ENCODE measurements at places on chromosomes 7 and 10. TPM values are rescaled to one million over a fixed set of nuclear protein-coding genes. Genes with fewer than 3 reads are reported as not detected.

Gene COBL
- total RNA-seq = not detected

Gene AKR1C4
- total RNA-seq = not detected

Gene SPDYE5
- total RNA-seq = not detected

Gene SORCS1
- not detected for total RNA-seq

Gene WEE2
- not detected for total RNA-seq

Gene CREB3L2
- total RNA-seq = 12.8 TPM

Gene FEZF1
- not detected for total RNA-seq

Gene SPOCK2
- 566 TPM for total RNA-seq

Gene TAS2R41
- total RNA-seq = 0.55 TPM

Gene TFEC
- total RNA-seq = 0.96 TPM

Gene TMEM130
- not detected for total RNA-seq

Gene THSD7A
- total RNA-seq = not detected

Gene TUBAL3
- total RNA-seq = not detected

Gene GPR26
- not detected for total RNA-seq

Gene CPA4
- not detected for total RNA-seq

Gene CCDC172
- not detected for total RNA-seq

Gene SAP25
- total RNA-seq = 118 TPM

Measured in naive thymus-derived CD8-positive, alpha-beta T cell (primary cell).